ENCODE measurements at places on chromosomes 5 and 9. TPM values are rescaled to one million over a fixed set of nuclear protein-coding genes. Genes with fewer than 3 reads are reported as not detected.

DNA sequence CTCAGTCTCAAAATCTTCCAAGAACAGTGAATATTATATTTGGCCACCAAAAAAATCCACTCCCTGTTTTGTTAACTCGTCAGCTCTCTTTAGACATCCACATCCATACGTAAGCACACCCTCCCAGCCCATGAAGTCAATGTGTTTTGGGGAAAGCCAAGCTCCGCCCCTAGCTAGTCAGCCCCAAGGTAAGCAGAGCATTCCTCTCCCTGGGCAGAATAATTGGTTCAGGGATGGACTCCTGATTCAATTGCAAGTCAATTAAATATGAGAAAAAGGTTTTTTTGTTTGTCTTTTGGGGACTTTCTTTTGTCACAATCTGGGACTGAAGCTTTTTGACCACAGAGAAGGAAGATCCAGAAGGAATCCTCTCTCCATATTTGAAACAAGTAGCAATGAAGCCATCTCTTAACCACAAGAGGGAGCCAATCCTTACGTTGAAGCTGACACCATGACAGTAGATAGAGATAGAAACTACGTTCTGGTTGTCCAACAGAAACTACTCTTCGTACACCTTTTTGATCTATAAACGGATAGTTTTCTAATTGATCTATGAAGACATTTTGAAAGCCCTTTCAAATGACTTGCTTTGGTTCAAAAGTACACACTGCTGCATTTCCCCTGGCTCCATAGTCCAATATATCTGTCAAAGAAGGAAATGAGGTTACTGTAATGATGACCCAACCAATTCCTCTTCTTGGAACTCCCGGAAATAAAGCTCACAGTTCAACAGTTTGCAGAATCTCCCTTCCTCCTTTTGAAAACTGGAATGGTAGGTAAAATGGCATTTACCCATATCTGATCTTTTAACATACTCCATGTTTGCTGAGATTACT lies 166.4 kb downstream of the TLE1 start:
- peak; percentile 39 for DNase-seq

DNA sequence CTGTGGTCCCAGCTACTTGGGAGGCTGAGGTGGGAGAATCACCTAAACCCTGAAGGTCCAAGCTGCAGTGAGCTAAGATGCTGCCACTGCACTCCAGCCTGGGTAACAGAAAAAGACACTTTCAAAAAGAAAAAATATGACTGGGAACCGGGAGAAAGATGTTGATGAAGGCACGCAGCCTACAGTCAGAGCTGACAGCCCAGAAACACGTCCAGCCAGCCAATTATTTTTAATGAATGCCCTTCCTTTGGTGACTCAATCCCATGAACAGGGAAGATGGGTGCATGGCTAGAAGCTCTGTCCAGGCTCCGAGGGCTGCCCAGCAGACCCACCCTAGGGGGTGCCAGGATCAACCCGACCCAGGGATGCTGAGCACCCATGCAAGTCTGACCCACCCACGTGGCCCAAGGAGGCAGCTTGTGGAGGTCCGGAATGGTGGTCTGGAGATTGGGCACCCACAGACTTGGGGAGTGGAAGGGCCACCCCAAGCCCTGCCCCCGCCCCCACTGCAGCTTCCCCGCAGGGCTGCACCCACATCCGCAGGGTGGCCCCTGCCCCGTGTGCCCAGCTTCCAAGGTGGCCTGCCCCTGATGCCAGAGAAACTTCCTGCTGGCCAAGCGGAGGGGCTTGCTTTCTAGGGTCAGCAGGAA lies 51.0 kb downstream of the ADAMTS2 start:
- no peak for DNase-seq

The WHRN gene
- 0.20 TPM for total RNA-seq

GRCh38 chr5:138064526-138064925 lies 19.3 kb upstream of the WNT8A start:
- no peak for DNase-seq

- DNase-seq: no peak
These were observed 395.1 kb downstream of the ARHGEF28 start for GRCh38 chr5:74021126-74021525.

- no peak for DNase-seq
These were observed 772 bp upstream of the TARS1 start for GRCh38 chr5:33439905-33440481.

DNA sequence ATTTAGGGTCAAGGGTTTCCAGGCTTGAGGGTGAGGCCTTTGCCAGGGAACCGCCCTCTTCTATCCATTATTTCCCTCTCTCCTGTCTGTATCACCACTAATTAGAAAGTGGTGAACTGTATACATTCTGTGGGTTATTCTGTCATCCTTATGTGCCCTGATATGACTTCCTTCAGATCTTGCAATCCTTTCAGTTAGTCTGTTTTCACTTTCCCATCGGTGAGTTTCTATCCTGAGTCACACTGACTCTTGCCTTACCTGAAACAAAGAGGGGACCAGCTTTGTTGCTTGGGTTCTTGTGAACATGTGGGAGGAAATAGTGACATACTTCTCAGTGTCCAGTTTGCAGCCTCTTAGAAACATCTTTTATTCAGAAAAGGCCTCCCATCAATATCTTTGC lies 205.4 kb upstream of the GHR start:
- DNase-seq: no peak

DNA sequence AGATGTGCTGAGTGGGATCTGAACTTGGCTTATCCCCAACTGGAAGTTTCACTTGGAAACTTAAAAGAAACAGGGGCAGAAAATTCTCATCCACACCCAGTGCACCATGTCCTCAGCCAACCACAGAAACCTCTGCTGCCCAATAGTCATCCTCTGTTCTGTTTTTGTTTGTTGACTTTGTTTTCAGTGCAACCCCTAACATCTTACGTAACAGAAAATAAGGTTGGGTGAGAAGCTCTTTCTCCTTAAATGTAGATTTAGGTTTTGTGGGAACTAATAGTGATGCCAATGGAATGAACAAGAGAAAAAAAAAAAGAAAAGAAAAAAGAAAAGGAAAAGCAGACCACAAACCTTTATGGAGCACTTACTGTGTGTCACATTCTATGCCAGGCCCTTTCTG lies 262.8 kb downstream of the PAPPA start:
- no peak for DNase-seq

GRCh38 chr9:111016016-111016415 lies 22.3 kb downstream of the LPAR1 start:
- no peak for DNase-seq

DNA sequence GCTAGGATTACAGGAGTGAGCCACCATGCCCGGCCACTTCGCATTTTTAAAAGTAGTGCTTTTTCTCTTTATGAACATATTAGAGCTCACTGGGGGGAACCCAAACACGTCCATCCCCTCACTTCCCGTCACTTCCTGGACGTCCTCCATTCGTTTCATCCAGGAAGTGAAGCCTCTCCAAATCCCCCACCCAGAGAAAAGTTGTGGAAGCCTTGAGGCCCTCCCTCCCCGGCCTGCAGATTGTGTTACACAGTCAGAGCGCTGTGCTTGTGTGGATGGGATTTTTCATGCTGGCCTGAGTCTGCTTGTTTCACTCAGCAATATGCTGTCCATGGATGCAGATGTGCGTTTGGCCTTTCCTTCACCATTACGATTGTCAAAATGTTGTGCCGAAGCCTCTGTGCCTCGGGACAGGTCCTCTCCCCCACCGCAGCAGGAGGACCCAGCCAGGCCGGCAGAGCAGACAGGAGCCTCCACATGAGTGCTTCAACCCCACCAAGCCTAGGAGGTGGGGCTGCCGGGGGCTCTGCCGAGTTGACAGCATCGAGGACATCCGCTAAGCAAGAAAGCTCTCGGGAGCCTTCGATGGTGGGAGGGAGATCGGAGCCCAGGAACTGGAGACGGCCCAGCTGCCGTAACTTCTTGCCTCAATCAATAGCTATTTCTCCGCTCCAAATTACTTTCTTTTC lies 121.6 kb upstream of the PPP1R26 start:
- no peak for DNase-seq

DNA sequence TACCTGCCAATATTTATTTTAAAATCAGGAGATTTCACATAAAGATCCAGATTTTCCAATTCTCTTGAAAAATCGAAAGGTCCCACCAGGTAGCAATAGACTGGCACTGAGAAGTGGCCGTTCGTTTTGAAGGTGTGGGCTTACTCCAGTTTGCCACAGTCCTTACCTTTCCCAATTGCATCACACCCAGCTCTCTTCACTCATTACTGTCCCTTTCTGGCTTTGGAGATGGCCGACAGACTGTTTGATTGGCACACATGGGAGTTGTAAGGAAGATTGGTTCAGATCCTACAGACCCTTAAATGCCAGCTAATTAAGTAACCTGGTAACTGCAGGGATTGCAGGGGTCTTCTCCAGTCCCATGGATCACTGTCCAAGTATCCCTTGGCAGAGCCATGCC lies 68.7 kb upstream of the LARP1 start:
- DNase-seq: no peak

DNA sequence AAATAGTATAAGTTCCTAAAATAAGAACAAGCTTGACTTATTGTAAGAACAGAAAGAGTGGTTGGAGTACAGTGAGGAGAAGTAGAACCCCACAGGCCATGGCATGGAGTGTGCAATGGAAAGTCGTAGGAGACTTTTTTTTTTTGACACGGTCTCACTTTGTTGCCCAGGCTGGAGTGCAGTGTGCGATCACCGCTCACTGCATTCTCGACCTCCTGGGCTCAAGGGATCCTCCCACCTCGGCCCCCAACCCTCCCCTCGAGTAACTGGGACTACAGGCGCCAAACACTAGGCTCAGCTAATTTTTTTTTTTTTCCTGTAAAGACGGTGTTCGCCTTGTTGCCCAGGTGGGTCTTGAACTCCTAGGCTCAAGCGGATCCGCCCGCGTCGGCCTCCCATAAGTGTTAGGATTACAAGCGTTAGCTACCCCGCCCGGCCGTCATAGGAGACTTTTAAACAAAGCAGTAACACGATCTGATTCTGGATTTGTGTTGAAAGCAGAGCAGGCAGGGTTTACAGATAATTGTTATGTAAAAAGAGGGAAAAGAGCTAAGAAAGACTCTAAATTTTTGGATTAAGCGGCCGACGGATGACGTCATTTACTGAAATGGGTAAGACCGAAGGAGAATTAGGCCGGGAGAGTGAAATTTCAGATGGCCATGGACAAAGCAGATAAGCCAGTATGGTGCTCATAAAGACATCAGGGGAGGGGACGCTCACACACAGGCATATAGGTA lies 752 bp downstream of the TSTD2 start:
- DNase-seq: peak; percentile 43

DNA sequence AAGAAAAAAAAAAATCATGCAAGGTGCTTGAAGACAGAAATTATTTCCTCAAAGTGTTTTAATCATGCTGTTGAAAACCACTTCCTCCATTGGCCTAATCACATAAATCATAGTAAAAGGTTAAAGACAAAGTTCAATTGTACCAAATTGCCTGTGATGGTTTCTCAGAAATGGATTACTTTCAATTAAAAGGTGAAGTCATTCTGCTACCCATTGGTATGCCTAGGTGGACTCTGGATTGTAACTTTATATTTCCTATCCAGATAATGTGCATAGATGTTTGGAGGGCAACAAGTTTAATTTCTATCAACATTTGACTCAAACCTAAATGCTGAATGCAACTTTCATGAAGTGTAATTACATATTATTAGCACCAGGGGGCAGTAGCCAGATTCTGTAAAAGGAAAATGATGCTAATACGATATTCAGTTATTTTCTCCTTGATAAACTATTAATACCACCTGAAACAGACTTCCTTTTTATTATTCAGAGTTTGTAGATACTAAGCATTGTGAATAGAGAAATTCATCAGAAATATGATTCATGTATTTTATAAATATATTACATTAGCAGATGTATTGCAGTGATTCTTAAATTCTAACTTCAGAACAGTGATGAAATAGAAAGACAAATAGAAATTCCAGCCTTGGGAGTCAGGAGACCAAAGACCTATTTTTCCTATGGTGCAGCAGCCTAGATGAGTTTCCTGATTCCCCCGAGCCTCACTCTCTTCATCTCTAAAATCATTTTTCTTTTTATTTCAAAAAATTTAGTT lies 148.2 kb downstream of the CAAP1 start:
- no peak for DNase-seq

GRCh38 chr9:96085491-96086143 lies 210.1 kb downstream of the ERCC6L2 start:
- no peak for DNase-seq

Data from pulmonary artery endothelial cell (primary cell).